ENCODE measurements at places on chromosomes 12 and 14.

DNA sequence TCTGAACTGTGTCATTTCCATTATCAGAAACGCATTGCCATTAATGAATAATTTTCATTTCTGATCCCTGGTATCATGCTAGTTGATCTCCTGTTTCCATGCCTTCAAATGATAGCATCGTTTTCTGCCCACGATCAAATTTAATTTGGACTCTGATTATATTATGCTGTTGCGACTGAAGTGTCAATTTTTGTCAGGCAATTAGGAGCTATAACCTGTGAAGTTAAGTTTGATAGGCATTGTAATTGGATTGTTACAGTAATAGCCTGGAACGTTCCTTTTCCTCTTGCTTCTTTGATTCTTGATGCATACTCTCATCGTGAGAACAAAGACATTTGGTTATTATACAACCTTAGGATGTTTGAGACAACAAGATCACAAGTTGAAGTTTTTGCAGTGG, 356.3 kb downstream of the VRK1 start:
- no peak for DNase-seq

- no peak for DNase-seq
These were observed 37.0 kb upstream of the EIF5 start for GRCh38 chr14:103296987-103297386.

DNA sequence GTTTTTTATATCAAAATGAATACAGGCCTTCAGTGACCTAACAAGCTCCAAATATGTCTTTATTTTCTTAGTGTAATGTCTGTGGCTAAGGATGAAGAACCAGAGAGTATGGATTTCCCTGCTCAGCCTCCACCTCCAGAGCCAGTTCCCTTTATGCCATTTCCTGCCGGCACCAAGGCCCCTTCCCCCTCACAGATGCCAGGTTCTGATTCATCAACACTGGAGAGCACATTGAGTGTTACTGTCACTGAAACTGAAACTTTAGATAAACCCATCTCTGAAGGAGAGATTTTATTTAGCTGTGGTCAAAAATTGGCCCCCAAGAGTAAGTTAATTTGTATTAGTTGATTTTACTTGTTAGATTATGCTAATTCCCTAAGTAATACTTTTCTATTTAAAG, 61.0 kb downstream of the KIAA0586 start:
- DNase-seq, result no peak

- no peak for DNase-seq
These were observed 307.3 kb downstream of the TMEM117 start for GRCh38 chr12:44143175-44143574.

All from BE2C (cell line).